Stimulated activated CD4-positive, alpha-beta T cell treated with anti-CD3 and anti-CD28 coated beads, Interleukin-4, amount 100 ng/mL, for 4 hours (primary cell): ENCODE measurements at places on chromosomes 2 and 18.

DNA sequence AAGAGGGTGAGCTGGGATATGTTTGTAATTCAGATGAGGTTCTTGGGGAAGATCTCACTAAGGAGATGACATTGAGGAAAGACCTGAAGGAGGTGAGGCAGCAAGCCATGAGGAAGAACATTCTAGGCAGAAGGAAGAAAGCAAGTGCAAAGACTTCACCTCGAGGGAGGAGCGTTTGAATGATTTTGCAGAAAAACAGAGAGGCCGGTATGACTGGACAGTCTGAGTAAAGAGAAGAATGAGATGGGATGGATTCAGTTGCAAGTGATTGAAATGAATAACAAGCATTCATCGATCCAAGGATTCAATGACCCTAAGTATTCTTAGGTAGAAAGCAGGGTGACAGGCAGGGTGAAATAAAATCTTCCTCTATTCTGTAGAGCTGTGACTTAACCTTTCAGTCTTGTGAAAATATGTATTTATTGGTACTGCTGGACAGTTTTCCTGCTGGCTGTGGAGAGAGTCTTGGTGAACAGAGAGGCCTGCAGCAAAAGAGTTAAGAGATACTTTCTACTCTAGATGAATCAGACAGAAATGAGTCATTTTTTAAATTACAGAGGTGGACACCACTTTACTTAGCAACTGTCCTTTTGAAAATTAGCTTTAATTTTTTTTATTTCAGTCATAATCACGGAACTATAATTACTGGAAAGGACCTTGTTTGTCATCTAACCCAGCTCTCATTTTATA is 278.4 kb downstream of the LRRTM1 start:
- DNase-seq: no peak

DNA sequence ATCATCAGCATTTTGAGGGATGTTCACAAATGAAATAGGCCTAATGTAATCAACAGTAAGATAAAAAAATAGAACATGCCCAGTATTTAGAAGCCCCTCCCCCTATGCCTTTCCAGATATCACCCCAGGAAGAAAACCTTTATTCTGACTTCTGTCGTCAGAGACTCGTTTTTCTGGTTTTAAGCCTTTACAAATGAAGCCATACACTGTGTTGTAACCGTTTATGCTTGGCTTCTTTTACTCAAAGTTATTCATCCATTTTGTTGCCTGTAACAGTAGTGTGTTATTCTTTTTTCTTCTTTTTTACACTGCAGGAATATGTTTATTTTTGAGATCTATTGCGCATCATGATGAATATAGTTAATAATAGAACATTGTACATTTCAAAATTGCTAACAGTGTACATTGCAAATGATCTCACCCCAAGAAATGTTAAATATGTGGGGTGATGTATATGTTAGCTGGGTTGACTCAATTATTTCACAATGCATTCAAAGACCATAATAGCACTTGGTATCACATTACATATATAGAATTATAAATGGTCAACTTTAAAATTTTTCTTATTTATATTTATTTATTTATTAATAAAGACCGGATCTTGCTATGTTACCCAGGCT is 28.1 kb upstream of the PNPT1 start:
- DNase-seq: no peak

- peak; percentile 17 for DNase-seq
These were observed 104.9 kb downstream of the RBMS1 start for GRCh38 chr2:160388464-160389263.

- no peak for DNase-seq
These were observed 85.1 kb downstream of the DTNA start for GRCh38 chr18:34795070-34795732.

DNA sequence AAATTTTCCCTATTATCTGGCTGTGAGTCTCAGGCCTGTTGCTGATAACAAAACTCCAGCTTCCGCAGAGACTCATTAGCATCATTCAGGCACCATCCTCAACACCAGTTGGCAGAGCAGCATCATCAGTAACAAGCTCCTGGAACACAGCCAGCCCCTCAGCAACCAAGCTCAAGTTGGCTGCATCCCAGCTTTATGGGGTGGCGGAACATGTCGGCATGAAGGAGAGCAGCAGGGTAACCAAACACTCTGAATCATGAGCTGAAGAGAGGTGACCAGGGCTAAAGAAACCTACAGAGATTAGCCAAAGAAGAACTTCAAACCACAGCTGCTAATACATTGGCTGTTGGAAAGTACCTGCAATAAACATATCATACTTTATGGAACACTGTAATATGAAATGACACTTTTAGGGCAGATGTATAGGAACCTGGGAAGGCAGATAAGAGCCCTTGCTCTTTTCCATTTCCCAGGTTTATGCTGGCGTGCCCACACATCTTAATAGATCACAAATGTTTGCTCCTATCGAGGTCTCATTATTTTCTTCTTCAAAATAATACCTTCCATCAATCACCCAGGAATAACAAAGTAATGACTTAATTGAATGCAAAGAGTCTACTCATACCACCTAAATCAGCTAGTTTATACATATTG is 63.8 kb downstream of the PDE11A start:
- no peak for DNase-seq

GRCh38 chr2:154193246-154193645 is 321.5 kb downstream of the GALNT13 start:
- no peak for DNase-seq

- DNase-seq: no peak
These were observed 43.1 kb downstream of the MOGAT1 start for GRCh38 chr2:222714361-222715241.

GRCh38 chr2:238043851-238044250 is 16.9 kb upstream of the SCLY start:
- no peak for DNase-seq

- no peak for DNase-seq
These were observed 151.9 kb upstream of the ALKAL2 start for GRCh38 chr2:439556-440402.

- no peak for DNase-seq
These were observed 179.2 kb downstream of the MEMO1 start for GRCh38 chr2:31831585-31831984.

DNA sequence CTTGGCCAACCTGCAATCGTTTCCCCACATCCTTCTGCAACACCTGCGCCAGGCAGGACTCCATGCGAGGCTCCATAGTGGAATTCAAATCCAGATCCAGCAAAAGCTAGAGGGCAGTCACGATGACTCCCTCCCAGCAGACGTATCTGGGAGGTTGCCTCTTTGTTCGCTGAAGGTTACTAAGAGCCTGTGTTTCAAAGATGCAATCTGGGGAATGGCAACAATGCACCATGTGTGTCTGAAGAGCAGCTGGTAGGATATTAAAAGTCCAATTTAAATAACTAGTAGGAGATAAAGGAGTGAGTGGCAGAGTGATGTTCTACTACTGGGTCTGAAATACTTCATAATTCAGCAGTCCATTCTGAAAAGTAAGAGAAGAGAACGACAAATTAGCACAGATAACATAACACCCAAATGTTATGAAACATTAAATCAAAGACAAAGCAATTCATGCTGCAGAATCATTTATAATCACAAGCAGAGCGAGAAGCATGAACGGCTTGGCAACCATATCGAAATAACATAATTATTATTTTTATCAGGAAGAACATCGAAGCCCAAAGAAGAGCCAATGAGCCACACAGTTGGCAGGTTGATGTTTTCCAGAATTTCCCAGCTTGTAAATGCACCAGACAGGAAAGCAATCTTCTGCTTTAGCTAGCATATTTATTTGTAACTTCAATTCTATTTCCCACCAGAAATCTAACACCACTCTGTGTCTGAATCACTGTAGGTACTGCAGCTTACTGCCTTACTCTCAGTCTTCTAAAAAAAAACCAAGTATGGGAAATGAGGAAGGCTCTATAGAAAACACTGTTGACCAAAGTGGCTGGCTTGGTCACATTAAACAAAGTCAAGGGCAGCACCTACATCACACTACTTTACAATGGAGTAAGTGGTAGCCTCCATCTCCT is 43.2 kb downstream of the CLASP1 start:
- DNase-seq: no peak

GRCh38 chr2:65960953-65961352 is 474.0 kb upstream of the MEIS1 start:
- no peak for DNase-seq

- DNase-seq: no peak
These were observed 74.0 kb downstream of the ZNF516 start for GRCh38 chr18:76420898-76421684.

- DNase-seq: peak; percentile 54
These were observed 41.1 kb downstream of the NHEJ1 start for GRCh38 chr2:219119422-219120043.

GRCh38 chr2:150388289-150388625 is 99.2 kb downstream of the RND3 start:
- no peak for DNase-seq

DNA sequence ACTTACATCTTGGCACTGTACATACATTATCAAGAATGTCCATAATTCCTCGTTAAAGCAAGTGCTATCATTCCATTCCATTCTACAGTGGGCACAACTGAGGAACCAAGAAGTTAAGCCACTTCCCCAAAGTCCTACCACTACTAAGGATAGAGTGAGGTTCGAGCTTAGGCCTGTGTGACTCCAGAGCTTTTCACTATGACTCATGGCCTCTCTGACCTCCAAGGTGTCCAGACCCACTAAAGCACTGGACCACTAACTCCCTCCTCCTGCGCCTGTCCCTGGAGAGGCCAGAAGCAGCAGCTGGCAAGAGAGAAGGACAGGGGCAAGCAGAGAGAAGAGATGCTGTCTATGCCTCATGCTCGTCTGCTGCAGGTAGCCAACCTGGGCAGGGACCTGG is 117.0 kb downstream of the ZBTB7C start:
- DNase-seq: no peak

DNA sequence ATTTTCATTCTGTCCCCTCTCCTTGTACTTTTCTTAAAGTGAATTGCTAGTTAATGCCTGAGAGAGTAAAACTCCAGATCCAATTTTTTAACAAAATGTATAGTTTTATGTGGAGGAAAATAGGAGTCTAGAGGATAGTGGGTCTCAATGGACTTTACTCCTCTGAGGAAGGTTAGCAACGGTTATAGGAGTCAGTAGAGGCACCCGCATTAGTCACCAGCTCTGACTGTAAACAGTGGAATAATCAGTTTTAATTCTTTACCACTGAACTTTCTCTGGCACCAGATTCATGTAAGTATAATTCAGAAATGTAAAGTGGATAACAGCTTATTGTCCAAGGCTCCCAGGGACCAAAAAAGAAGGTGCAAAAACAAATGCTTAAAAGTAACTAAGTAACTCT is 38.7 kb upstream of the HNMT start:
- no peak for DNase-seq

- no peak for DNase-seq
These were observed 22.1 kb upstream of the ASB1 start for GRCh38 chr2:238404406-238405216.

DNA sequence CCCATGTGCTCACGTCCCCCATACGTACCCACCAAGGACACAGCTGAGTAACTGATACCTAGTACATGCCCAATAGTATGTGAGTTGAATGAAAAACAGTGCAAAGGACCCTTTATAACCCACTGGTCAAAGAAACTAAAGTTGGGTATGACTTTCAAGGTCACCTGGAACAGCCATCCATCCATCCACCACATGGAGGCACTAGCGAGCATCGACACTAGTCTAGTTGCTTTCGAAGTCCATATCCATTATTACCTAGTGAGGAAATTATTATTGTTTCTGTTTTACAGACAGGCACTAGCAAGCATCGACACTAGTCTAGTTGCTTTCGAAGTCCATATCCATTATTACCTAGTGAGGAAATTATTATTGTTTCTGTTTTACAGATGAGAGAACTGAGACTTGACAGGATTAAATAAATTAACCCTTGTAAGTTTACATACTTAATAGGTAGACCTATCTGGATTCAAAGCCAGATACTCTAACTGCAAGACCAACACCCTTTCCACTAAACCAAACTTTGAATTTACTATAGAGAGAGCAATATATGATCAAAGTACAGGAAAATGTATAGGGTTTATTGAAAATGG is 233.7 kb downstream of the METTL4 start:
- peak; percentile 43 for DNase-seq

DNA sequence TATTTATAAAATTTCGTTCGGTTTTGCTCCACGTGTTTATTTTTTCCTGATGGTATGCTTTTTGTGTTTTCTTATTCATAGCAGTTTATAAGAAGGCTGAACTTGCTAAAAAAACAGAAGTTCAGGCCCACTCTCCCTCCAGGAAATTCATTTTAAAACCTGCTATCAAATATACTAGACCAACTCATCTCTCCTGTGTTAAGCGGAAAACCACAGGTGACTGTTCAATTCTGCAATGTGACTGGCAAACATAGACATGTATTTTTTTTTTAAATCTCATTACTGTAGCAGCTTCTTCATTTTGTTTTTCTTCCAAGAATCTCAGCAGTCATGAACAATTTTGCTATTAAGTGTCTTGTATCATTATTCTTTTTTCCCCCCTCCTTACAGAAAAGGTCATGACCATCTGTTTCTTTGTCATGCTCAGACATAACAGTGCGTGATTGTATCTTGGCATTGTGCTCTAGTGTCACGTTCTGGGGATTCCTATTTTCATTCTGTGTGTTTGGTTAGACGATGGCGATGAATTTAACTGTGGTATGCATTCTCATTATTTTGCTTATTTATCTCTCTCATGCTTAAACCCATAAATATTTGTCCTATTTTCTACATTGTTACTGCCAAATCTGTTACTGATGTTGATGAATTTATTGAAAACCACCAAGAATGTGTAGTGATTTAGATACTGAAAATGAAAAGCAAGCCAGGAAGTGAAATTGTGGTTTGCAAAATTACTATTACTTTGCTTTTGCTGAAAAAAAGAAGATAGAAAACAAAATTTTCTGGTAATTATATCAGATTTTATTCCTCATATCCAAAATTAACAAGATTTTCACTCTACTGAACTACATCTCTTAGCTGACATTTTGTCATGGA is 74.6 kb upstream of the UNC80 start:
- no peak for DNase-seq

- no peak for DNase-seq
These were observed 65.0 kb downstream of the OXER1 start for GRCh38 chr2:42698940-42699339.

- no peak for DNase-seq
These were observed 87.7 kb upstream of the LRP1B start for GRCh38 chr2:142218471-142218870.

DNA sequence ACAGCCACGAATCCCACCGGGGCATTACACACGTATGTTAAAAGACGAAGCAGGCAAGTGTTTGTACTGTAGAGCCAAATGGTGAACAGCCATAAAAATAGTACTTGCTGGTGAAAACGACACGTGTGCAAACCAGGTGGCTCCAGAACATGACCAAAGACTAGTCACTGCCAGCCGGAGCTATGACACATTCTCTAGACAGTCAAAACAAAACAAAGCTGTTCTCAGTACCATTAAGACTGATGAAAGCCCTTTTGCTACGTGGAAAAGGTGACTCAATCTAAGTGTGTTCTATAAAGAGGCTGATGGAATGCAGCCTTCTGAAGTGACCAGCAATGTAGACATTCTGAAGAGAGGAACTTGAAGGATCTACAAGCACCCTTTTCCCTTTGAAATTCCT is 367.7 kb upstream of the NETO1 start:
- no peak for DNase-seq

GRCh38 chr2:194166818-194167217 is 1490.2 kb upstream of the SLC39A10 start:
- DNase-seq: no peak

GRCh38 chr2:96143231-96143847 is 1.9 kb downstream of the DUSP2 start:
- DNase-seq: peak; percentile 37
